ENCODE measurements at places on chromosomes 1 and 21.

DNA sequence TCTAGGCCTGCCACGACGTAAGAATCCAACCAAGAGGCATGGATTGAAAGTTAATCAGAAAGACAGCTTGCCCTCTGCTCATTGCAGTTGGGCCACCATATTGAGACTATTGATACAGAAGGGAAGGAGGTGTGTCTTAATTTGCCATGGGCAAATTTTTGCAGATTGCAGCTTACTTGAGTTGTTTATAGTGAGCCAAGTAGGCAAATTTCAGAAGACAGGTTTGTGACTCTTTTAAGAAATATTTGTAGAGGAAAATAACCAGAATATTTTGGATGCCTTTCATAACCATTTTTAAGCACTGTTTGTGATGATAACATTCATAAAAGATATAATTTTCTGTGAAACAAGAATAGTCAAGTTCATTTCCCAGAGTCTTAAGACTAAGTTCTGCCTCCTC, 74.1 kb downstream of the PRDM2 start:
- no peak for DNase-seq

GRCh38 chr21:25842925-25843324, 108.2 kb downstream of the GABPA start:
- DNase-seq: no peak

DNA sequence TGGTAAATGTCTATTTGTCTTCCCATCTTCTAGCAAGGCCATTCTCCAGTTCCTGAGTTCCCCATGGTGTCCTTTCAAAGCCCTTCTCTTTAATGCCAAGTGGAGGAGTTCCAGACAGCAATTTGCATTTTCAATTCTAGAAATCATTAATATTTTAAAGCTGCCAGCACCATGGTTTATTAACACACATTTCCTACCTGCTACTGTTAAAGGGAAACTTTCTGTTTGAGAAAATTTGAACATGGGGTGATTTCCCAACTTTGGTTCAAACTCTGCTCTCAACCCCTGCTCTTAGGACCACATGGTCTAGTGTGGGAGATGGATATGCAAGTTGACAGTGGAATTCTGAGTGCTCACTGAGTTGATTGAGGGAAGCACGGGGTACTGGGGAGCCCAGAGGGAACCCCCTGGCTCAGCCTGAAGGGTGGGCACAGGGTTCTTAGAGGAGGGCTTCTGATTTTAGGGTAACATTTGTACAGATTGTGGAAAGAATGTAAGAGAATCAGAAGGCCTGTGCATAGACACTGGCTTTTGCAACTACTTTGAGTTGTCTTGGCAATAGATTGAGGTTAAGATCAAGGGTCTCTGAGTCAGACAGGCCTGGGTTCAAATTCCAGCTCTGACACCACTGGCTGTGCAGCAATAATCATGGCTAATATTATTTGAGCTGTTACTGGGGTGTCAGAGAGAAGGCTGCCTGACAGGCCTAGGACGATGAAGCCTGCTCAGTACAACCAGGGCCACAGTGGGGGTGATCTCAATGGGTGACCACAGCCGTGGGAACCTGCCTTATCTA, 97.8 kb downstream of the BEND5 start:
- DNase-seq: no peak

- DNase-seq: no peak
Measured at GRCh38 chr1:244060686-244061085, 9.6 kb downstream of the ZBTB18 start.

GRCh38 chr1:41768583-41768982, 150.1 kb downstream of the HIVEP3 start:
- no peak for DNase-seq

GRCh38 chr1:1677718-1678580, 14.6 kb downstream of the SLC35E2B start:
- peak; percentile 5 for DNase-seq

DNA sequence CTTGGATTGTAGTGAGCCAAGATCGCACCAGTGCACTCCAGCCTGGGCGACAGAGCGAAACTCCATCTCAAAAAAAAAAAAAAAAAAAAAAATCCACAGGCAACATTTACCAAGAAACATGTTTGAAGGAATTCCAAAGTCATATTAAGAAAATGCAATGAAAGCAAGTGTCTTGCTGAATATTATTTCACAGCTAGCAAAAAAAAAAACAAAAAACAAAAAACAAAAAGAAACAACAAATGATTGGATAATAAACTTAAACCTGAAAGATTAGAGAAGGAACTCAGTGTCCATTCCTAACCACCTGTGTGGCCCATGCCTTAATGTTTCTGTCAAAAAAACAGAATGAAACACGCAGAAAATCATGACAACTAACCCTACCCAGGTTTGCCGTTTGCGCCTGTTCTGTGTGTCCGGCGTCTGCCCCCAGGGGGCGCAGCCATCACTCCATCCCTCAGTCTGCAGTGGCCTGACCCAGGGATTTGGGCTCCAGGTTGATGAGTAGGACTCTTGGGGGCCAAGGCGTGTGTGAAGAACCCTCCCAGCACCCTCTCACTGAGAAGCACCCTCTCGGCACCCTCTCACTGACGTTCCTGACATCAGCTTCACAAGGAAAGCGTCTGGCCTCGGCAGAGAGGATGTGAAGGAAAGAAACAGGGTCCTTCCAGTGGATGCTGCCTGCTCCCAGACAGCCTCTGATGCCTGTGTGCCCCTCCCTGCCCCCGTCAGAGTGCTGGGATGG, 19.2 kb upstream of the PTTG1IP start:
- DNase-seq: peak; percentile 77

DNA sequence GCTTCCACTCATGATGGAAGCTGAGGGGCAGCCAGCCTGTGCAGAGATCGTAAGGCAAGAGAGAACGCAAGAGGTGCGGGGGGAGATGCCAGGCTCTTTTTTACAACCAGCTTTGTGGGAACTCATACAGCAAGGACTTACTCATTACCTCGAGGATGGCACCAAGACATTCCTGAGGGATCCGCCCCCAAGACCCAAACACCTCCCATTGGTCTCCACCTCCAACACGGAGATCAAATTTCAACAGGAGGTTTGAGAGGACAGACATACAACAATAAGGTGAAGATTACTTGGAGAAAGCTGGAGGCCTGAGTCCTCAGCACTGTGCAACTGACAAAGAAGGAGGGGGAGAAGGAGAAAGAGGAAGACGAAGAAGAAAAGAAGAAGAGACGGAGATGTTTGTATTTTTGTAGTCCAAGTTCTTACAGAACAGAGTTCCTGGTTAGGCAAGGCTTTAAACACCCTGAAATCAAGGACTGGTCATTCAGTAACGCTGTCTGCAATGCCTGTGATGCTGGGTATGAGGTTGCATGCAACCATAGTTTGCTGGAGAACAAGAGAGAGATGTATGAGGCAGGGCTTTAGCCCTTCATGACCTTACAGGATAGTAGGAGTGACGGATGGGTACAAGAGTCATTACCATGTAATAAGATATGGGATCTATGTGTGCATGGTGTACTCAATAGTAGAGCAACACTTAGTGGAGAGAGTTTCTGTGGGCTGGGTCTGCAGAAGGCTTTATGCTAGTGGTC, 19.7 kb upstream of the GALNT2 start:
- DNase-seq: no peak

DNA sequence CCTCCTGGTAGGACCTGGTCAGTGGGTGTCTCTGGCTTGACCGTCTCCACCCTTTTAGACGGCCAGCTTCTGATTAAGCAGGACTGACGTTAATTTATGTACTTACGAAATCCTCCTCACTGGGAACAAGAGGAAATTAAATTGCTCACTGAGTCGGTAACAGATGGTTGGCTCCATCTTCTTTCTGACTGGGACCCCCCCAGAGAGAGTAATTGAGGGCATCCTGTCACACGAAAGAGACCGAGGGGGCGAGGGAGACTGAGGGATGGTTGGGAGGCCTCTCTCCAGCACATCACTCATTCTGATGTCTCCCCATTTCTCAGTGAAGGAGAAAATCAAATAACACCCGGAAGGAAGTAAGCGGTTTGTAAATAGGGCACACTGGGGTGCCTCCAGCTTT, 104.8 kb downstream of the OMA1 start:
- no peak for DNase-seq

GRCh38 chr1:181013144-181013543, 9.5 kb downstream of the STX6 start:
- DNase-seq: no peak

DNA sequence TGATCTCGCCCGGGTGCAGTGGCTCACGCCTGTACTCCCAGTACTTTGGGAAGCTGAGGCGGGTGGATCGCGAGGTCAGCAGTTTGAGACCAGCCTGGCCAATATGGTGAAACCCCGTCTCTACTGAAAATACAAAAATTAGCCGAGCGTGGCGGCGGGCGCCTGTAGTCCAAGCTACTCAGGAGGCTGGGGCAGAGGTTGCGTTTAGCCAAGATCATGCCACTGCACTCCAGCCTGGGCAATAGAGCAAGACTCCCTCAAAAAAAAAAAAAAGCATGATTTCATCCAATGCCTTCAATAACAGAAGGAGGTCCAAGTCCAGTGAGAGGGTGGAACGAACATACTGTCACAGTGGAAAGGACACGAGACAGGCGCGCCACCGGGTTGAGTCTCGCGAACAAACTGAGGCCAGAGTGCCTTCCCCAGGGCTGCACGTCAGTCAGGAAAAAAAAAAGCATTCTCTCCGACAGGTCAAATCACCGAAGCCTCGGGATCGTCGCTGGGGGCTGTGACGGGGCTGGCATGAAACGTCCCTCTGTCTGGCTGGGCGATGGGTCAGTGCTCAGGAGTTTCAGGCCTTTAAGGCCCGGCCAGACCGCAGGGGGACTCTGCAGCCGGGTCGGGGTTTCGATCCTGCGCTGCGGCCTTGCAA, 8.4 kb upstream of the CROCC start:
- DNase-seq: no peak

DNA sequence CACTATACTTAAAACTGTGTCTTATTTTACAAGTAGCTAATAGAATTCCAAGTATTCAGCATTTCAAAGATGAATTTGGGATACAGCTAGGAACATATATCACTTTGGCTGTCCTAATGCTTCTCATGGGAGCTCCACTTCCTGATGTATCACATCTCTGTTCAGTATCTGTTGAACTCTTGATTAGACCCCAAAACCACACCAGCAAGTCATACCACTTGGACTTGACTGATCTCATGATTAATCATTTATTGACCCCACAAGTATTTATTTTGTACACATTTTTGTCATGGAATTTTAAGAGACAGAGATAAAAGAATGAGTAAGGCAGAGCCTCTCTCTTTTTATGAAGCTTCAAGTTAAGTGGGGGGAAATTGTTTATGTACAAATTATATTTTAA, 30.0 kb downstream of the TMPRSS15 start:
- DNase-seq: no peak

DNA sequence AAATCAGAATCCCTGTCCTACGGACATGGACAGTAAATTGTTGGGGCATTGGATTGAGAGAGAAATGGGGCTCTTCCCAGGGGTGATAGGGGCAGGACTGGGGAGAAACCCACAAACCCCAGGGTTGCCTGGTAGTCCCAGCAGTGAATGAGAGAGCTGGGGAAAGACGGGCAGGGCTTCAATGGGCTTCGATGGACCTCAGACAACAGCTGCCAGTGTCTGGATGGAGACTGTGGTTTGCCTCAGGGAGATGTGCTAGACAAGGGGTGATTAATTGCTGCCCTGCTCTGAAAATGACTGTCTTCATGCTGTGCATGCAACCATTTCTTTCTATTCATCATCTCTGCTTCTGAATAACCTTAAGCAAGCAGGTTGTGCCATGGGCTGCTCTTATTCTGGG, 7.4 kb downstream of the GPR25 start:
- DNase-seq: peak; percentile 1

DNA sequence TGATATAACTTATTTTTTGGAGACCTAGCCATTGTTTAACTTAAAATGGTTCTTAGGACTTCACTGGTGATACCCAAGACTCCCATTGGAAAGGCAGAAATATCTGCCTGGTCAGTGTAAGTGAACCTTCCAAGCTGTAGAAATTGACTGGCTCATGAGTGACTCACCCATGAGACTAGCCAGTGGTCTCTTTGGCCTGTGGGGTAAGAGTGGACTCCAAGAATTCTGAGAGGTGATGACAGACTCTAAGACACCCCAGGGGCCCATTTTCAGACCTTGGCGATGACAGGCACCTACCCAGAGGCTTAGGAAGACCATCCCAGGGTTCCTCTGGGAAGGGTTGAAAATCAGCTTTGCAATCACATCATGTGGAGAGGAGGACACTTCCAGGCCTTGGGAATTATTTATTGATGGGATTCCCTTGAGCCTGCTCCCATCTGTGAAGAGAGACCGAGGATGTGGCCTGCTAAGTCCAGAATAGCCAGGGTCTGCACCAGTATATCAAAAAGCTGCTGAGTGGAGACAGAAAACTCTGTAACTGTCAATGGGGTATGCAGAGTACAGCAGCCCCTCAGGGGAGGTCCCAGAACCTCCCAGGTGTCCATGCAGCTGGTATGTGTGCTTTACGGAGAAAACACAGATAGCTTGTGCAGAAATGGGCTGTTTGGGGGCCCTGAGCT, 78.9 kb downstream of the KAZN start:
- DNase-seq: no peak

DNA sequence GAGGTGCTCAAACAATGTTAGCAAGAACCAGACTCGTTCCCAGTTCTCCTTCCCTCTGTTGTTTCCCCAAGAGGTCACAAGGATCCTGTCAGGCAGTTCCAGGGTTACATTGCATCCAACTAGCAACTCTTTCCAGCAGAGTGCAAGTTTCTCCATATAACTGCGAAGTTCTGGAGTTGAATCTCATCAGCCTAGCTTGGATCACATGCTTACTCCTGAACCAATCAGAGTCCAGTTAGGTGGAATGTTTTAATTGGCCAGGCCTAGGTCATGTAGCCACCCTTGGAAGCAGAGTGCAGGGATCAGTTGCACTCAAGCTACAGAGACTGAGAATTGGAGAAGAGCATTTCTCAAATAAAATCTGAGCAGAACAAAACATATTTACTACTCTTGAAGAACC, 15.9 kb upstream of the PIK3R3 start:
- DNase-seq: no peak

DNA sequence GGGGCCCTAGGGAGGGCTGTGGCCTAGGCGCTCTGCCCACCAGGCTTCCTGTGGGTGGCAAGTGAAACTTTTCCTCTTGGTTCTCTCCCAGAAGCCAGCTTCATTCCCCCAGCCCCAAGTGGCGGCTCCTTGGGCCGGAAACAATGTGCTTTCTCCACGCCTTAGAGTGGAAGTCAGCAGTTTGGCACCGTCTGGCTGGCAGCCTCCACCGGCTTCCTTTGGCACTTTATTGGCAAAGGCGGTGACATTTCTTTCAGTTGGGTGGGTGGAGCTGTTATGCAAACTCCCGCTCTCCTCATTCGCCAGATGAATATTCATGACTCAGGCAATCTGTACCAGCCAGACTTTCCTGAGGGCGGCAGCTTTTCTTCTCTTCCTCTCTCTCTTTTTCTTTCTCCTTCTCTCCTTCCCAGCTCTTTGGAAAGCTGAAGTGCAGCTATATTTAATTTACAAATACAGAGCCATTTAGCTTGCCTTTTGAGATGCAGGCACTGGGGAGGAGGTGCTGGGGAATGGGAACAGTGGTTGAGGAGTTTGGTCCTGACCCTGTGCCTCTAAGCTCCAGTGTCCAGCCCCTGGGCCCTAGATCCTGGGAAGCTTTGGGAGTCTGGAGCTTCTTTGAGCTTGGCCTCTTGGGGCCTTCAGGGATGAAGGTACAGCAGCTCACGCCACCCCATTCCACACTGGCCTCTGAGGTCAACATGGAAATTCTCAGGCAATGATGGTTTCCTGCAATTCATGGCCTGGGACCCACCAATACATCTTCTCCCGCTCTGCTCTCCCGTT, 67.8 kb upstream of the POU3F1 start:
- DNase-seq: no peak

GRCh38 chr1:15155191-15155590, 1.6 kb downstream of the TMEM51 start:
- DNase-seq: no peak

All from AG08396 (cell line).